Epithelial cell of umbilical artery (primary cell): ENCODE measurements at places on chromosomes 5 and 9. TPM values are rescaled to one million over a fixed set of nuclear protein-coding genes. Genes with fewer than 3 reads are reported as not detected.

Gene OTP
- total RNA-seq: not detected in 2 replicates

Gene TTC16
- total RNA-seq: not detected in 2 replicates

Gene NUTM2G
- not detected in 2 replicates for total RNA-seq

Gene PCDHA10
- under 0.01 and 0.15 TPM in 2 replicates for total RNA-seq

Gene IFNA13
- total RNA-seq: not detected in 2 replicates

Gene MIGA2
- 17.9 and 19.5 TPM in 2 replicates for total RNA-seq

Gene SPATA31A6
- total RNA-seq: not detected in 2 replicates

Gene ADAMTSL1
- total RNA-seq: 20.1 and 25.1 TPM in 2 replicates

Gene INSL6
- not detected in 2 replicates for total RNA-seq

Gene UGCG
- 49.7 and 60.8 TPM in 2 replicates for total RNA-seq

Gene COL27A1
- 6.2 and 6.7 TPM in 2 replicates for total RNA-seq

Gene MYORG
- 0.65 and 2.3 TPM in 2 replicates for total RNA-seq

Gene TAF11L8
- total RNA-seq: not detected in 2 replicates
